ENCODE measurements at places on chromosomes 7 and 10.
A peak's percentile ranks its signal among the peaks of the same experiment; 100 is the strongest.

DNA sequence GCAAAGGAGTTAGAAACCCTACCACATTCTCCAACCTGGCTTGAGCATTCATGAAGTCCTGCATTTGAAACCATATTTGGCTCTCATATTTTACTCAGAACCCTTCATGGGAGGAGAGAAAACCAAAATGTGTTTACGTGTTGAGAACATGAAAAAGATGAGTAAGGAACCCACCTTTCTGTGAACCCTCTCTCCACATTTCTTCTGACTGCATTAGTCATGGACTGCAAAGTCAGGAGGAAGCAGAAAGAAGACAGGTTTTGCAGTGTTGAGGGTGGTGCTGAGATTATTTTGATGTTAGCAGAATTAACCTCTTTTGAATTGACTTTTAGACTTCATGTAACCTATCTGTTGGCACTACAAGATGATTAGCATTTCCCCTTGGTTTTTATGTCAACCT, 4.9 kb downstream of the IFIT1B start:
- no peak for DNase-seq

DNA sequence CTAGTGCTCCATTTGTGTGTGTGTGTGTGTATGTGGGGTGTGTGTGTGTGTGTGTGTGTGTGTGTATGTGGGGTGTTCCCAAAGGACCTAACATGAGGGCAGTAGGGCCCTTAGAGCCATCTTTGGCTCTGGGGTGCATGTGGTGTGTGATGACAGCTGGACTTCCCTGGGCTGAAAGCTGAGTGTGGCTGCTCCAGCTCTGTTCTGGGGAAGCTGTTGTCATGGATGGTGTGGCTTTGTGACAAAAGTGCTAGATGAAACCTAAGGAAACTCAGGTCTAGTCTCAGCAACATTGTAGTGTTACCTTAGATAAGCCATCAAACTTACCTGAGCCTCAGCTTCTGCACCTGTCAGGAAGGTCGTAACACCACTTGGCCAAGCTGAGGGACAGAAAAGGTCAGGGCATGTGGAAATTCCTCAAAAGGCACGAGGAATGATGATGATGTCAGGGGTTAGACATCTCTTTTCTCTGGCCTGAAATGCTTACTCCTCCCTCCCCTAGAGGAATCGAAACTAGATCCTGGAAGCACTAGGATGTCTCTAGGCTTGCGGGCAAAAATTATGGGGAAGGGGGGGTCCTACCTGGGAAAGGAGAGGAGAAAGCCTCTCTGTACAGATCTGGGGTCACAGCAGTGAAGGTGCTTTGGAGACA, 115.4 kb downstream of the RPS24 start:
- DNase-seq: no peak

GRCh38 chr7:33334349-33334748, 205.0 kb downstream of the BBS9 start:
- no peak for DNase-seq

DNA sequence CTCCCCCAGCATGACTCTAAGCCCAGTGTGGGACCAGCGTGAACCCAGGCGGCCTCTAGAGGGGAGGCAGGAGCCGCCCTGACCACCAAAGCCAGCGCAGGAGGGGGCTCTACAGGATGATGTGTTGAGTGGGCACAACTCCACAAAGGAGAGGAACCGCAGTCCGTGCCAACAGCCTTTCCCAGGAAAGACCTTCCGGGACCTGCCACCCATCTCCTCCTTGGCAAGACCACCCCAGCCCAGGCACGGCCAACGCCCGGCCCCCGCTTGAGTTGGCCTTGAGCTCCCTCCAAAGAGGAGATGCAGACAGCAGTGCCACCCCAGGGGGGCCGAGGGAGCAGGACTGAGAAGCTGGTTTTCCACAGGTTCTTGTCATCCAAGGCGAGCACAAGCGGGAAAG, 38.9 kb downstream of the PTPRN2 start:
- DNase-seq: no peak

GRCh38 chr7:125241548-125241947, 311.9 kb upstream of the POT1 start:
- no peak for DNase-seq

DNA sequence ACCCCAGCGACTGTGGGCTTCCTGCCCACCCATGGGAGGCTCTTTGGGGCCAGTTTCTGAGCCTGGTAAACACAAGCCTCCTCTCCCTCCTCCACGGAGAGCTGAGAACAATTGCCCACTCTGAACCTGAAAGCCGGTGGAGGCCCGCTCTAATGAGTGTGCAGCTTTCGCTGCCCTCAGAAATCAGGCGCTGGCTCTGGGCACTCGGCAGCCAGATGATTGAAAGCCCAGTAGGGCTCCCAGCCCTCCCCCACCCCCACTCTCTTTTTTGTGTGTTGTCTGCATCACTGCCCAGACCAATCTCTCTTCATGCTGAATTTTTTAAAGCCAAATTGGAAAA, 438.9 kb downstream of the RPS24 start:
- no peak for DNase-seq

DNA sequence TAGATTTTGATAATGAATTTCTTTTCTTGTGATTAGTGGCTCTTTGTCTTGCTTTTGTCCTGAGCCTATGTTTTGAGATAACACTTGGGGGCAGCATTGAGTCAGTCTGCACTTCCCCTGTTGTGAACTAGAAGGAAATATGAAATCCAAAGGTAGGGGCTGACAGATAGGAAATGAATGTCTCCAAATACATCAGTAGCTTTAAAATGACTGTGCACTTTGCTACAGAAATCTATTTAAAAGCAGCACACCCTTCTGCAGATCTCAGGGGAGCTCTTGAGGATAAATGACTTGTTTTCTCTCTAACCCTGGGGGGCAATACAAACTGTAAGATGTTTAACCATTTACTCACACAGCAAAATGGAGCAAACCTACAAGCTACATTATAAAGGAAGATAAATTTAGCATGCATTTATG, 176.0 kb upstream of the MYO3A start:
- DNase-seq: peak; percentile 6

DNA sequence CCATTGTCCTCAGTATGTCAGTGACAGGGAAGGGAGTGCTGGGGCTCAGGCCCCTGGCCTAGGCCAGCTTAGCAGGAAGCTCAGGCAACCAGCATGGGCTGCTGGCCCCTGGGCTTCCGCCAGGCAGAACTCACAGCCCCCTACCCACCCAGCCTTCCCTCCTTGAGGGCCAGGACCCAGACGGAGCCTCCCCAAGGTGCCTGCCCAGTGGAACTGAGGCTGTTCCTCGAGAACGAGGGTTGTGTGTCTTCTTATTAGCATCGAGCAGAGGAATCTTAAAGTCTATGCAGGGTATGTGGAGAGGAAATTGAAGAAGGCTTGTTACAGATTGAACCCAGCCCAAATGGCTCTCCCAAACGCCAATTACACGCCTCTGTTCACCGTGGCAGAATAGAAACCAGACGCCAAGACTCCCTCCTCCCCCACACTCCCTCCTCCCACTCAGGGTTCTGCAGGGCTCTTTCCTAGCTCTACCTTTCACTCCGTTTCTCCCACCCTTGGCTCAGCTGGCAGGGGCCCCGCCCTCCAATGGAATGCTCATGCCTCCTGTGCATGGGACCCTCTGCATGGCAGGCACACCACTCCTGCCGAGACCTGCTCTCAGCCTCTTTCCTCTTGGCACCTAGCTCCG, 134.4 kb downstream of the ZMIZ1 start:
- DNase-seq: no peak

DNA sequence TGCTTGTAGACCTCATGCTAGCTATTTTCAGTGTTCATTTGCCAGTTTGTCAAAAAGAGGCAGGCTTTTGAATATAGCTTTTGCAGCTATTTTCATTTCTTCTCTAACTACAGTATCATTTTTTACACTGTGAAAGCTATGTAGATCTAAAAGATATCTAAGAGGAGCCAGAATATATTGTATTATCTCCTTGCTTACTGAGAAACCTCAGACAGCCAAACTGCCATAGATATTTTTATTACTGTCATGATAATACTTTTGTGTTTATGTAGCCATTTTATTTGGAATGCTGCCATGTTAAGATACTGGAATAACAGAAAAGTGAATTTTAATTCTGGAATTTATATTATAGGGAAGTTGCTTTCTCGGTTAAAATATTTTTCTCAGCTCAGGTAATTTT, 37.2 kb downstream of the ANKIB1 start:
- no peak for DNase-seq

GRCh38 chr7:106367664-106368063, 82.9 kb upstream of the NAMPT start:
- DNase-seq: no peak

GRCh38 chr7:43872406-43873110, 3.2 kb upstream of the MRPS24 start:
- peak; percentile 57 for DNase-seq

GRCh38 chr7:128791121-128791971, at the start of gene CCDC136:
TSS of gene CCDC136 (plus strand) at chr7:128791968. CDS start at chr7:128792412, 444 bp downstream.
- peak; percentile 36 for DNase-seq

GRCh38 chr10:30456266-30456665, 22.3 kb downstream of the MAP3K8 start:
- DNase-seq: no peak

- DNase-seq: no peak
These were observed 66.1 kb upstream of the PDZD8 start for GRCh38 chr10:117441361-117441760.

GRCh38 chr10:62996925-62997324, 136.2 kb upstream of the NRBF2 start:
- no peak for DNase-seq

- DNase-seq: no peak
These were observed 22.6 kb downstream of the CCDC3 start for GRCh38 chr10:12978891-12979290.

- DNase-seq: no peak
These were observed 705.6 kb upstream of the GHITM start for GRCh38 chr10:83433705-83434104.

DNA sequence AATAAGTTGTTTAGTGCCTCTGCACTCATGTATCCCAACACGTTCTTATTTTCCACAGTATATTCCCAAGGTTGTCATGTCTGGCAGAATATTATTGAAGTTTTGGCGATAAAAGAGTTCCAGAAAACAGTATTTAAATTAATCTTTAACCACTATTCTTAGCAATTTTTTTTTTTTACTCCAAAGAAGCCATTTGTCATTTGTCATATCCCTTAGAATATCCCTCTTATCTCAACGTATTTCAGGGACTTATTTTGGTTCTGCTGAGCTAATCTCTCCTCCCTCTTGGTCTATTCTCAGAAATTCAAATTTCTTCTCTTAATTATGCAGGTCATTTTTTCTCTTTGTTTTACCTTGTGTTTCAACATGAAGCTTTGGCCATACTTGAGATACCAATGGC, 643.4 kb downstream of the ANKRD7 start:
- no peak for DNase-seq
